NCI-H2081 treated with DMSO at 0.1 percent for 48 hours (cell line): ENCODE measurements at places on chromosomes 1 and 21.
A peak's percentile ranks its signal among the peaks of the same experiment; 100 is the strongest.

- DNase-seq: no peak
Observed at GRCh38 chr1:2823921-2824610, 22.6 kb upstream of the TTC34 start.

DNA sequence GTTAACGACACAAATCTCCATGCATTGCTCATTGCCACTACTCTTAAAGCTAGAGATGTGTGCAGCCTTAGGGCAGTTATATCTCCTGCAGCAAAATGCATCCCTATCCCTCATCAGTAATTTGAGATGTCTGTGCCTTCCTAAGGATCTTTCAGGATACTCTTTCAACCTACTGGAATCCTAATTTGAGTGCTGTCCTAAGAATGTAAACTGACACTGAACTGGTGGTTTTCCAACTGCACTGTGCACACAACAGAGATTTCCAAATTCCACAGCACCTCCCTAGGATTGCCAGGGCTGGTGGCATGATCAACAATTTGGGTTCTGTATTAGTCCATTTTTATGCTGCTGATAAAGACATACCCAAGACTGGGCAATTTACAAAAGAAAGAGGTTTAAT lies 193.9 kb downstream of the LTN1 start:
- no peak for DNase-seq

- no peak for DNase-seq
Observed at GRCh38 chr1:6962478-6962995, 177.3 kb downstream of the CAMTA1 start.

DNA sequence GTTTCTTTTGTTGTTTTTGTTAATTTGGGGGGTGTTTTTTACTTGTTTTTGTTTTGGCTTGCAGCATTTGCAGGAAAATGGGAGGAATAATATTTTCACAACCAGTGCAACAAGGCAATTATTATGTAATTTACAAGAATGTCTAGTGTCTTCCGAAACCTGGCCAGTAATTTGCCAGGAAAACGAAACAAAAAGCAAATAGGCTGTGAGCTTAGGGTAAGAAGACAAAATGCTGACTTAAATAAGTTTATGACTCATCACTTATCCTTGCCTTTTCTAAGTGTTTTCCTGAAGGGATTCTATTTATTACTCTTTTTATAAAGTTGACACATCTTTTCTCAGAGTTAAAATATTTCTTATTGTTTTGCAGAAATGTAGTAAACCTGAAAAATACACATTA lies 49.8 kb downstream of the KCNT2 start:
- no peak for DNase-seq

DNA sequence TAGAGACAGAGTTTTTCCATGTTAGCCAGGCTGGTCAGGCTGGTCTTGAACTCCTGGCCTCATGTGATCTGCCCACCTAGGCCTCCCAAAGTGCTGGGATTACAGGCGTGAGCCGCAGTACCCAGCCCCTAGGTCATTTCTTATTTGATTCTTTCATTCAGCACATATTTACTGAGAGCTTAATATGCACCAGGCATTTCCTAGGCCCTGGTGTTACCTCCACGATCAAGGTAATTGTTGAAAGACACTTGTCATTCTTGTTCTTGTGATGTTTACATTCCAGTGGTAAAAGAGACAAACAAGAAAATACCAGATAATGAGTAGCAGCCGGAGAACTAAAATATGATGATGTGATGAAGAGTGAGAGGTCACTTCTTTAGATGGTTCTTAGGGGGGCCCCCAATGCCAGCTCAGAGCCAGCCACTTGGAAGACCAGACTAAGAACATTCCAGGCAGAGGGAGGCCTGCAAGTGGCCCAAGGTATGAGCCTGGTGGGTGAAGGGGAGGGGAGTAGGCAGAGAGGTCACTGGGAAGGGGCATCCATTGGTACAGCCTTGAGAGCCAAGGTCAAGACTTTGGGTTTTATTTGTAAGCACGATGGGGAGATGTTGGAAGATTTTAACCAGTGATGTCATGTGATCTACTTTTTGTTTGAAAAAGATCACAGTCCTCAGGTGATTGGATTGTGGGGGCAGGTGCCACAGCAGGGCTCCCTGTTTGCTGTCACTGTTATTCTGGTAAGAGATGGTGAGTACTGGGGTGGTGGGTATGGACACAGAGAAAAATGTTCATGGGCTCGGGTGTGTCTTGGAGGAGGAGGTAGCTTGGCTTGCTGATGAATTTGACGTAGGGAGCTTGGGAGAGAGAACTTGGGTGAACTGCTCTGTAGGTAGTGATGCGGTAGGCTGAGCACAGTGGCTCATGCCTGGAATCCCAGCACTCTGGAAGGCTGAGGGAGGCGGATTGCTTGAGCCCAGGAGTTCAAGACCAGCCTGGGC lies 18.7 kb downstream of the UBE2Q1 start:
- DNase-seq: no peak

GRCh38 chr1:211334986-211335385 lies 8.4 kb downstream of the TRAF5 start:
- DNase-seq: no peak

- DNase-seq: no peak
Observed at GRCh38 chr21:45260191-45260825, 27.4 kb downstream of the POFUT2 start.

DNA sequence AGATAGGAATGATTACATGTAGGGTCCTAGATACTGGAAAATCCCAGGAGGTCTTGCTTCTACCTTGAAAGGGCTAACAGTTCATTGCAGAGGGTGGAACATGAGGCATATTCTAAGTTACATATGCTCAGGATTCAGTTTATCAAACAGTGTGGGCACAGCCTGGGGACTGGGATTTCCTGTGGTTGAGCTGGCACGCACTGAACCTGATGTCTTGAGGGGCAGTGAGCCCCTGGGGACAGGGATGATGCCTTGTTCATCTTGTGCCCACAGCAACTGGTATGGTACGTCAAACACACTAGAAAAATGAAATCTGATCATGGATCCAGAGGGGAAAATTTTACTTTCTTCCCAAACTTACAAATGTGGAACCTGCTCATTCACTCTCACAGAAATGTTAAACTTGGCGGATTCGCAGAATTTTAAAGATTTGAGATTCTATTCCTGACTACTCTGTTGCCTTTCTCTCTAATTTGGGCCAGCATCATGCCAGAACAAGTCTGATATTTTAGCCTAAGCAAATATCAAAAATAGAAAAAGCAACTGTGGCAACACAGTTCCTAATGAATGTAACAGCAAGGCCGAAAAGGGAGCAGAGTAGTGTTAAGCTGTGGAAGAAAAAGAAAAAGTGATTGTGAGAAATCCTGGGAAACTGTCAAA lies 68.2 kb upstream of the COL24A1 start:
- no peak for DNase-seq

GRCh38 chr21:40846103-40846502 lies 855 bp downstream of the DSCAM start:
- peak; percentile 3 for DNase-seq

DNA sequence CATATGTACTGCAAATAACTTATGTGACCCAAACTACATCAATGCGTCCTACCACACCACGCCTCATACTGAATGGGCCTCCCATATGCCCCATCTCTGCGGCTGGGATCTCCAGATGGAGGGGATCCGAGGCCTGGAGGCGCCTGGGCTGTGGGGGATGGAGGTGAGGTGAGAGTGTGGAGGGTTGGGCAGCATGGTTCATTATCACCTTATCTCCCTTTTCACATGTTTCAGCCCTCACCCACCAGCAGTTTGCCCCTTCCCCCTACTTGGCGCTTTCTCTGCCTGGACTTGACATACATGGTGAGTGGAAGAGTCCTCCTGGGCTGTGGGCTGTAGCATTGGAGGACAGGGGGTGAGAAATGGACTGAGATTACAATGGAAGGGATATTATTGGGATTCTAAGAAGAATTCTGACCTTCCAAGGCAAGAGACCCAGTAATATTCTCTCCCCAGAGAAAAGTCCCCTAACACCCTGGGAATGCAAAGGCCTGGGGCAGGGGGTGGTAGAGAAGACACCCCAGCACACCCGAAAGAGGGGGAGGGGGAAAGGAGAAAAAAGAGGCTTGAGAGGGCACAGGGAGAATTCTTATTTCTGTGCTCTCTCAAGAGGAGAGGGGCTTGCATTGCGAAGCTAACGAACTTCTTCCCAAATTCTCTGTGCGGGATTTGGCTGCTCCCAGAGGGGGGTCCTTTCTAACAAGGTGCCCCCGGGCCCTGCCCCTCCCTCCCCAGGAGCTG lies 61.4 kb downstream of the MEF2D start:
- DNase-seq: no peak

DNA sequence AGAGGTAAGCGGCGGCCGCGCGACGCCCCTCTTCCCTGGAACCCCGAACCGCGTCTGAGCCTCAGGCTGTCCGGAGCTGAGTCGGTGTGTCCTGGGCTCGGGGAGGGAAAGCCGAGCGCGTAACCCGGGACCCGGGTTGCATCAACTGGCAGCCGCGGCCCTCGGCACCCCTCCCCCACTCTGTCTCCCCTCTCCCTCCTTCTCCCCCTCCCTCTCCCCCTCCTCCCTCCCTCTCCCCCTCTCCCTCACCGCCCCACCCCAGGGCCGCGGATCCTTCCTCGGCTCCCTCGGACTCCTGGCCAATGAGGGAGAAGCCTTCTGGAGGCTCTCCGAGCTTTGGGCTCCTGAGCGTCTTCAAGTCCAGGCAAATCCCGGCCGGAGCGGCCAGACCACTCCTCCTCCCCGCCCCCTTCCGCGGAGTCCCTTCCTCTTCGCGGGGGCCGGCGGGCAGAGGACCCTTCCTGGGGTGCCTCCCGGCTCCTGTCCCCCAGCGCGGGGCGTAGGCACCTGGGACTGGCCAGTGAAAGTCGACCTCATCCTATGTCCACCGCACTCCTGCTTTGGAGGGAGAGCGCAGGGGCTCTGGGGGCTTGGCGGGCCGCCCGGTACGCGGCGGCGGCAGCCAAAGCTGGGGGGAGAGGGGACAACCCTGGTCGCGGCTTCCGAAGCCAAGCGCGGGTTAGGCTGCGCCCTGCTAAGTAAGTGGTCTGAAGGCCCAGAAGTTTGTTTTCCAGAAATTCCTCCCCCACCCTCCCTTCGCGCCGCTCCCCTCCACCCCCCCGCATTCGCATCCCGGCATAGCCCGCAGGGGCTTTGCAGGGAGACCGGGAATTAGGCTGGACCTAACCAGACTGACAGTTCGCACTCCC lies 850 bp downstream of the SESN2 start:
- no peak for DNase-seq

DNA sequence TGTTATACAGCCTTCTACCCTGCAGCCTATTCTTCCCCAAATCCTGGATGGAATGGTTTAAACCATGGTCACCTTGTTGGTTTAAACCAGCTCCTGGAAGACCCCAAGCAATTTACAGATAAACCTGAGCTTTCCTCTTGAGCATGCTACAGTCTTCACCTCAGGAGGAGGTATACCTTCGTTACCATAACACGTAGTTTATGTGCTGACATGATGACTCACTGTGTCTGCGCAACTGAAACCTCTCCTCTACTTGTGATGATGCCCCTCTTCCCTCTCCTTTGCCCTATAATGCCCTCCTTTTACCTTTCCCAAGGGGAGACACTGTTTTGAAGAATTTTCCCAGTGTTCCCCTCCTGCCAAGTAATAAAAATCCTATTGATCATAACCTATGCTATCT lies 457.3 kb upstream of the RGS18 start:
- DNase-seq: no peak

GRCh38 chr1:244651956-244652622 lies 837 bp upstream of the DESI2 start:
- no peak for DNase-seq

GRCh38 chr1:19780267-19780877 lies 19.3 kb downstream of the TMCO4 start:
- DNase-seq: no peak

DNA sequence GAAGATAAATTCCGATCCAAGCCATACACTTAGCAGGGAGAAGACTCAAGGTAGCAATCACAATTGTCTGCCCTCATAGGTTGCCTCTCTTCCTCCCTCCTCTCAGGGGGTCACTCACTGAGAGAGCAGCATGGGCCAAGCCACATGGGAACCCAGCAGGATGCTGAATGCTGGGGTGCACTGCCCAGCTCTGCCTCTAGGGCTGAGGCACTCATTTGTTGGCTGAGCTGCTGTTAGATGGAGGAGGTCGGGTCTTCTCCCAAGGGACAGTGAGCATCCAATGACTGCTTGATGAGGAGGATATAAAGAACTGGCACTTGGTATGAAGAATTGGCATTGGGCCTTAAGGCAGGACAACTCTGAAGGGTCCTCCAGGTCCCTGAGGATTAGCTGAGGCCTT lies 418.8 kb downstream of the SIPA1L2 start:
- no peak for DNase-seq

GRCh38 chr1:54615531-54616279 lies 7.6 kb downstream of the FAM151A start:
- DNase-seq: no peak

- no peak for DNase-seq
Observed at GRCh38 chr1:204025917-204026707, 46.8 kb upstream of the SOX13 start.

GRCh38 chr1:183282101-183282855 lies 96.2 kb downstream of the LAMC2 start:
- DNase-seq: no peak

DNA sequence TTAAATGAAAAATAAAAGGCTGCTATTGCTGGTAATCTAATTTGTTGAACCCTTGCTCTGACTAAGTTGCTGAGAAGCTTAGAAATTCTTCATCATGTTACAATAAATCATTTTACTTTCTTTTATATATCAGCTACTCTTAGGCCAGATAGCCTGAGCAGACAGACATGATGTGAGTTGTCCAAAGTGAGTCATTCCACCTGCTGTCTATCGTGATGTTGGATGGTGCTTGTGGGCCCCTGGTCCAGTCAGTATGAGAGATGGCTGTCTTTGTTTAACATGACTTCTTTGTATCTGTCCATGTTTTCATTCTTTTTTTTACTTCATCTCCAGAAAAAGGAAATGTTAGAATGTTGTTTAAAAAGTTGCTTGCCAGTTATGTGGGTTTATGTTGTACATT lies 188.8 kb downstream of the ADGRL2 start:
- no peak for DNase-seq

DNA sequence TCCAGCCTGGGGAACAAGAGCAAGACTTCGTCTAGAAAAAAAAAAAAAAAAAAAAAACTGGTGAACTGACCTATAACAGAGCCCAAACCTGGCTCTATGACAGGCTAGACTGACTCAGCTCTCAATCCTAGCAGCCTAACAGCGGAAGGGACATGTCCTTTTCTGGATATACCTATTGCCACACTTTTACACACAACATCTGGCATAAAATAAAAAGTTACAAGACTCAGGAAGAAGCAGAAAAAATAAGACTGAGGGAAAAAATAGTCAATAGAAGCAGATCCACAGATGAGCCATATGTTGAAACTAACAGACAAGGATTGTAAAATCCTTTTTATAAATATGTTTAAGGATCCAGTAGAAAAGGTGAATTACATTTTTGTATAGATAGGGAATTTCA lies 57.5 kb upstream of the IPO9 start:
- no peak for DNase-seq

- no peak for DNase-seq
Observed at GRCh38 chr1:119917304-119918055, 21.2 kb upstream of the ADAM30 start.

- DNase-seq: no peak
Observed at GRCh38 chr1:186050360-186050759, 316.2 kb downstream of the HMCN1 start.
